ENCODE measurements at places on chromosomes 5 and 9.

- no peak for DNase-seq
These were observed 7.6 kb downstream of the S1PR3 start for GRCh38 chr9:88998911-88999310.

DNA sequence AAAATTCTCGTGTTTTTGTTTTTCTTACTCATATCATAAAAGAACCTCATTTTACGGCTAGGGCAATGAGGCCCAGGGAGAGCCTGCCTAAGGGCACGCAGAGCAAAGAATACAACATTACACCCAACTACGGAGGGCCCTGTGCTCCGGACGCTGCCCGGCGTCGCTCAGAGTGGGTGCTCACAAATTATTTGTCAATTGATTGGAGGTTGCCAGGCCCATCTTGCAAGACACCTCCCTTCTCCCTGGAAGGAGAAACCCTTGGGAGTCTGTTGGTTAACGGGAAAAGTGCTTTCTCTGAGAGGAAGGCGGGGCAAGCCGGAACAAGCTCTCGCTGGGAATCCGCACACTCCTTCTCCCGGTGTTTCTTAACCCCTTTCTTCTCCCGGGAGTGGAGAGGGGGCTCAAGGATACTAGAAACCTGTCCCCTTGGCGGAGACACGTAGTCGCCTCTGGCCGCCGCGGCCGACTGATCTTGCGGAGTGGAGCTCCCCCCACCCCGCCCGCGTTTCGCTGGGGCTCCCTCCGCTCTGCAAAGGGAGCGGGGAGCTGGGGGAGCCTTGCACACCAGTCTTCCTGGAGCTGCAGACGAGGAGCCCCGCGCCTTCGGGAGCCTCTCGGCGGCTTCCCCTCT lies 599.3 kb upstream of the SGCD start:
- DNase-seq: peak; percentile 32

DNA sequence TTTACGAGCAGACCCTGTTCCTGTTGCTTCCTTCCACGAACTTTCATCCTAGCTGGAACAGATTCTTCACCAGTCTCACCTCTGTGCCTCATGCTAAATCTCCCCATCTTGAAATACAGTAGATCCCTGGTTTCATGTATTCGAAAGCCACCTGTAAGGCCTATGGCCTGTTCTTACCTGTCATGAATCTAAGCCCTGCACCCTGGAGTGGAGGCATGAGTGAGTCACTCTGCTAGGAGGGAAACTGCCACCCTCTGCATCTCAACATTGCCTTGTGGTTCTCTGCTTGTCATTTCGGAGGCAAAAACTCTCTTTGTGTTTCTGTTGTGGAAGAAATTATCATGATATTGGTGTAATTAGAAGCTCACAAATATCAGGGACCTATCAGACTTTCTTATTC lies 320.0 kb downstream of the ENC1 start:
- no peak for DNase-seq

DNA sequence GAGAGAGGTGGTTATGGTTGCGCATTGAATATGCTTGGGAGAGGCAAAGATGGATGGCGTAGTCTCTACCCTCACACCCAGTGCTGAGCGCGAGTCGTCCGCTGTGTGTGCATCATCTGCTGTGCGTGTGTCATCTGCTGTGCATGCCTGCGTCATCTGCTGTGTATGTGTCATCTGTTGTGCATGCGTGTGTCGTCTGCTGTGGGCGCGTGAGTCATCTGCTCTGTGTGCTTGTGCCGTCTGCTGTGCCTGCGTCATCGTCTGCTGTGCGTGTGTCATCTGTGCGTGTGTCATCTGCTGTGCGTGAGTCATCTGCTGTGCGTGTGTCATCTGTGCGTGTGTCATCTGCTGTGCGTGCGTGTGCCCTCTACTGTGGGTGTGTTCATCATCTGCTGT lies 68.0 kb upstream of the IRX4 start:
- DNase-seq: no peak

- no peak for DNase-seq
These were observed 1.6 kb downstream of the CLTB start for GRCh38 chr5:176414704-176415103.

DNA sequence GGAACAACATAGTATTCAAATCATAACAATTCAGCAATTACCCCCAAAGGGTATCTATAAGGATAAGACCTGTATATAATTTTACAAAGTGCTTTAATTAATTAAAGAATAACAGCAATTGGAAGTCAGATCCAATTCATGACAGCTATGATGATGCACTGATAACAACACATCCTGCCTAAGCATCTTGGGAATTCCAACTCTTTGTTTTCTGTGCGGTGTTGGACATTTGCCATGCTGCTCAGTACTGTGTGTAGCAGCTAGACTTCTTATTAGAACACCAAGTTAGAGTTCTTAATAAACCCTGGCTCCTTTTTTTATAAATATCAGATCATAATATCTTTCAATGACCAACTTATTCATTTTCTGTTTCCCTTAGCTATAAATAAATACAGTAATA lies 209.0 kb downstream of the SEC61B start:
- DNase-seq: no peak

GRCh38 chr5:150616024-150616470 lies 24.4 kb upstream of the SYNPO start:
- no peak for DNase-seq

DNA sequence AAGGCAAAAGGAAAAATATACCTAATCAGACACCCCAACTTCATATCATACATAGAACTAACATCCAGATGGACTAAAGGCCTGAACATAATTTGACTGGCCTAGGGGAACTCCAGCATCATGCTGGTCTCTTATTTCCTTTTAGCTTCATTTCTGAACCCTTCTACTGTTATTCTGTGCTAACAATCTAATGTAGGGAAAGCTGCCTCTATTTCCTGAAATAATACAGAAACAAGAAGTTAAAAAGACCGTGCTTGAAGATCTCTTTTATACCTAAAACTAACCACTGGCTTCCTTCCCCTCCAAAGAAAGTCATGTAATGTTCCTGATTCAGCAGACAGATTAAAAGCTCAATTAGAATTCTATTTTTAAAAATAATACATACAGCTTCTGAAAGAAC lies 36.7 kb downstream of the LPAR1 start:
- DNase-seq: no peak

- no peak for DNase-seq
These were observed 60.1 kb downstream of the FBN2 start for GRCh38 chr5:128477944-128478343.

GRCh38 chr9:99850736-99851499 lies 29.2 kb downstream of the NR4A3 start:
- no peak for DNase-seq

DNA sequence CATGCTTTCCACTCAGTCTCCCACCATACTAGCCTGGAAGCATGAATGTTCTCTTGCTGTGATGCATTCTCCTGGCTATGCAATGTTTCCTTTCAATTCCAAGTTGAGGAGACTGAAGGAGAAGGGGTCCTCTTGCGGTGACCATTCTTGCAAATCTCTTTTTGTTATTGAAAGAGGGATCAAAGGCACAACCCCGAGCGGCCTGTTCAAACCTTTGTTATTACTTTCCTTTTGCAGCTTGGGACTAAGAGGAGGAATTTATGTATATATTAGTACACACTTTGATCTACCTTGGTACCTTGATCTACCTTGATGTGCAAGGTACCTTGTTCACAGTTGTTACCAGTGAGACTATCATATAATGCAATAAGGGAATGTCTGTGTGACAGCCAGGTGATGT lies 147.3 kb downstream of the KCTD16 start:
- no peak for DNase-seq

- DNase-seq: no peak
These were observed 307.6 kb downstream of the CWC27 start for GRCh38 chr5:65076251-65076869.

GRCh38 chr5:136309932-136310598 lies 55.3 kb downstream of the TRPC7 start:
- no peak for DNase-seq

- peak; percentile 76 for DNase-seq
These were observed at the start of gene MRPL41 for GRCh38 chr9:137551264-137552021. MRPL41 (plus strand) TSS chr9:137551879; CDS start chr9:137552082, 203 bp downstream.

DNA sequence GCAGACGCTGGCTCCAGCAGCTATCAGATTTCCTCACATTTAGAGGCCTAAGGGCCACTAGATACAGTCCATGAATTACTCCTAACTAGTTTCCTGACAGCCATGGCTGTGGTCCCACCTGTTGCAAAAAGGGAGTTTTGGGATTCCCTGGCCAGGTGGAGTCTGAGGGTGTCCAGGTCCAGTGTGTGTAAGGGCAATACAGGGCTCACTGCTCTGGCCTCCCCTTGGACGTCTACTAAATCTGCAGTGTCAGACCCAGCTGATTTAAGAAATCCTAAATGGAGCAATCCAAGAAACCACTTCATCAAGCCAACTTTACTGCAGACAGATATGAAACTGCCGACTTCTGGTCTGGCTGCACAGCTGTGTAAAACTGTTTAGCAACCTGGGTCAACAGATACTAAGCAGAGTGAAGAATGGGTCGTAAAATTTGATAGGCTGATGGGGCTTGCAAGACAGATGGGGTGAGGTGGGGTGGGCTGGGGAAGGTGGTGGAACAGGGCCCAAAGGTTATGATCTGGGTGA lies 116.4 kb downstream of the GADD45G start:
- no peak for DNase-seq

DNA sequence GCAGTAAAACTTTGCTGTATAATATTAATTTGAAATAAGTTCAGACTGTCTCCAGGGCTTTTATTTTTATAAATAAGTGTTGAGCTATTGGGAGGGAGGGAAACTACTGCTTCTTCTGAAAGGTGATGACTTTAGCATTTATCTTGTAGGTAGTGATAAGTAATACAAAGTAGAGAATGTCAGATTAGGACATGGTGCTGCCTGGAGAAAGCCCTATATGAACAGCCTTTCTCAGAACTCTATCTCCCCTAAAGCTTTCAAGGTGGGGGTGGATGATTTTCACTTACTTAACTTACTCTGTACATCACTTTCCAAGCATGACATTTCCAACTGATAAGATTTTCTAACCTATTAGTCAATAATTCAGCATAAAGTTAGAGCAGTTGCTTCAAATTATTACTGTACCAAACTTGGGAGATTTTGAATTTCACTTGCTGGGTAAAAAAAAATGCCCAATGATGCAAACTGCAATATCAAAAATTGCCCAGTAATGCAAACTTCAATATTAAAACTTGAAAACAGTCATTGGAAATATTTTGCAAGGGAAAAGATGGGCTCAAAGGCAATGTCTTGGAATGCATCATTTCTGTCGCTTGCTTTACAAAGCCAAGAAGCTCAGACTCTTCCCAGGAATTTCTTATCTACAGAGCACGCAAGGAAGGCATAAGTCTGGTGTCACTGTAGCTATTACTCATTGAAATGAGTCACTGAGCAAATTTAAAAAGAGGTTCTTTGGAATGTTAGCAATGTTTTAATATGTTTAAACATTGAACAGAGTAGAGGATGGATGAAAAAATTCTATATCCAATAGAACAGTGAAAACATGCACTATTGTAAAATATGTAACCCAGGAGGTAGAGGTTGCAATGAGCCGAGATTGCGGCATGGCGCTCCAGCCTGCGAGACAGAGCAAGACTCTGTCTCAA lies 569.5 kb downstream of the PSAT1 start:
- DNase-seq: no peak

- no peak for DNase-seq
These were observed 60.8 kb downstream of the HINT1 start for GRCh38 chr5:131104169-131104808.

DNA sequence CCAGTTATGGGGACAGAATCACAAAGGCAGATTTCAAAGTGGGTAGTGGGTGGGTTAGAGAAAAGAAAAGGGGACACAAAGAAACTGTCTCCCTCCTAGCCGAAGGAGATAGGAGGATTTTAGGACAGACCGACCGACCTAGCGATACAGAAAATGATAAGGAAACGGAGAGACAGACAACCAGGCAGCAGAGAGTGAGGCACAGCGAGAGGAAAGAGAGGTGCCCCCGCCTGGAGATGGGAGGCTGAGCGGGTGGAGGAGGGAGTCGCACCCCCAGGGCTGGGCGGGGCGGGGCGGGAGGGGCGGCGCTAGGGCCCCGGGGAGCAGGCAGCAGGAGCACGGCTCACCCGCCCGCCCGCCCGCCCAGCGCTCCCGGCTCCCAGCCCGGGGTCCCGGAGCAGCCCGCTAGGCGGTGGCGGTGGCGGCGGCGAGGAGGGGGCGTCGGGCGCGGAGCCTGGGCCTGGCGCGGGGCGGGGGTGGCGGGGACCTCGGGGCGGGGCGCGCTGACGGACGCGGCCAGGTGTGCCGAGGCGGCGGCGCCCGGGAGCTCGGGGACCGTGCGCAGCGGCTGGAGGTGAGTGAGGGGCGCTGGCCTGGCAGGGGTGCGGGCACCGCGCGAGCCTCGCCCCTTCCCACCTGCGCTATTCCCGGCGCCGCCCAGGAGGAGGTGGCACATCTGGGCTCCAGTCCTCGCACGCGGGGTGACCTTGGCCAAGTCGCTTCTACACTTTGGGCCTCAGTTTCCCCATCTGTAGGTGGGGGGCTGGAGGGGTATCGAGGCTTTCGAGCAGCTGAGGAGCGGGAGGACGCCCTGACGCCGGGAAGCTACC lies 15.9 kb upstream of the SYNPO start:
- DNase-seq: no peak

- DNase-seq: no peak
These were observed 67.8 kb downstream of the AK8 start for GRCh38 chr9:132810314-132810713.

DNA sequence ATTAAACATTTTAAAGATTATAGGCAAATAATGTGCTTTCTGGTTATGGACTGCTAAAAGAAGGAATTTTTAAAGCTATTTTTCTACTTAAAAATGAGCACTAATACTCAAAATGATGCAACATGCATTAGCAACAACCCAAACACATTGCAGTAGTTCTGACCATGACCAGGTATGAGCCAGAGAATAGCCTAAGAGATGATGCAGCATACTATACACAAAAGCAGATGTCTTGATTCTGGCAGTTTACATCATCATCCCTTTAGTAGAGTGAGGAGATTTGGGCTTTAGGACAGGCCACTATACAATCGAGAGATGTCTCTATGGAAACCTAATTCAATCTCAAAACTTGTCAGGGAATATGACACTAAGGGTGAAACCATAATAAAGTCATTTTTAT lies 307.1 kb downstream of the PRR16 start:
- no peak for DNase-seq

DNA sequence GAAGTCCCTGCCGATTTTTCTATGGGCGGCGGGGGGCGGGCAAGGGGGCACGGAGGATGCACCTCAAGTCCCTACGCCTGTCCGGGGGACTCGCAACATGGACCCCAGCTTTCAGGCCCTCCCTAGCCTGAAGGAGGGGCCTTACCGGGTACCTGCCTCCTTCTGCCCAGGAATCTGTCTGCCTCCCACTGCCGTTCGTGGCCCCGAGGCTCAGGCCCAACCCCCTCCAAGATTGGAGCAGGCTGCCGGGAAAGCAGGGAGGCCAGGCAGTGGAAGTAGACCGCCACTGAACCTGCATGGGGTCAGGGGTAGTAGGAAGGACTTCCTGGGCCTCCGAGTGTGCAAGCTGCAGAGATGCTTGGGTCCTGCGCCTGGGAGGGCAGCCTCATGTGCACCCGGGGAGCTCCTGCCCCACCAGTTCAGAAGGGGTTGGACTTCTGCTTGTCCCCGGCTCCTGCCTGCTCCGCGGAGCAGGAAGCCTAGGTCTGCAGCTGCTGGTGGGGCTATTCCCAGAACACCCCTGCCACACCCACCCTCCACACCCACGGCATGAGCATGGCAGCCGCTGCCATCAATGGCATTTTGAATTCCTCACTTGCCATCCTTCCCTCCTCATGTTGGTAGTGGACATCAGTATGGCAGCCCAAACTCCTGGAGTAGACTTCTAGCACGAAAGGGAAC lies 1312.7 kb upstream of the ACO1 start:
- no peak for DNase-seq

- DNase-seq: no peak
These were observed 58.8 kb downstream of the SNX30 start for GRCh38 chr9:112809351-112809848.

GRCh38 chr9:129852579-129852978 lies 17.3 kb downstream of the USP20 start:
- DNase-seq: no peak

GRCh38 chr5:168803541-168803940 lies 224.4 kb upstream of the PANK3 start:
- no peak for DNase-seq
